ENCODE measurements at places on chromosomes 4 and X.
A peak's percentile ranks its signal among the peaks of the same experiment; 100 is the strongest.

- DNase-seq, result no peak
These were observed 470.2 kb downstream of the IQCM start for GRCh38 chr4:149345424-149345823.

DNA sequence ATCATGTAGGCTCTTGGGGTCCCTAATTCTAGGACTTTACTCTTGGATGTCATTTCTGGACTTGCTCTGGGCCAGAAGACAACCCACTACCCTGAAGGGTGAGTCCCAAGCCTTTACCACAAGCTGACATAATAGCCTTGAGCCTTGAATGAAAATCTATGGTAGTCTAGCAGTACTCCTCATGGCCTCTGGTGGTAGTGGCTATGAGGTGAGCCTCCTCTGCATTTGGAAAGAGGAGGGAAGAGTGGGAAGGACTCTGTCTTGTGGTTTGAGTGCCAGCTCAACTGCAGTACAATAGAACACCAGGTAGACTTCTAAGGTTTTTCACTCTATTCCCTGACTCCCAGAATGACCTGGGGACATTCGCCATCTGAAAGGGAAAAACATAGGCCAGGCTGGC is 96.5 kb downstream of the DCAF12L1 start:
- DNase-seq, result no peak

- DNase-seq, result no peak
These were observed 29.7 kb downstream of the EREG start for GRCh38 chr4:74394476-74395136.

GRCh38 chrX:40558590-40558989 is 22.2 kb upstream of the ATP6AP2 start:
- no peak for DNase-seq

DNA sequence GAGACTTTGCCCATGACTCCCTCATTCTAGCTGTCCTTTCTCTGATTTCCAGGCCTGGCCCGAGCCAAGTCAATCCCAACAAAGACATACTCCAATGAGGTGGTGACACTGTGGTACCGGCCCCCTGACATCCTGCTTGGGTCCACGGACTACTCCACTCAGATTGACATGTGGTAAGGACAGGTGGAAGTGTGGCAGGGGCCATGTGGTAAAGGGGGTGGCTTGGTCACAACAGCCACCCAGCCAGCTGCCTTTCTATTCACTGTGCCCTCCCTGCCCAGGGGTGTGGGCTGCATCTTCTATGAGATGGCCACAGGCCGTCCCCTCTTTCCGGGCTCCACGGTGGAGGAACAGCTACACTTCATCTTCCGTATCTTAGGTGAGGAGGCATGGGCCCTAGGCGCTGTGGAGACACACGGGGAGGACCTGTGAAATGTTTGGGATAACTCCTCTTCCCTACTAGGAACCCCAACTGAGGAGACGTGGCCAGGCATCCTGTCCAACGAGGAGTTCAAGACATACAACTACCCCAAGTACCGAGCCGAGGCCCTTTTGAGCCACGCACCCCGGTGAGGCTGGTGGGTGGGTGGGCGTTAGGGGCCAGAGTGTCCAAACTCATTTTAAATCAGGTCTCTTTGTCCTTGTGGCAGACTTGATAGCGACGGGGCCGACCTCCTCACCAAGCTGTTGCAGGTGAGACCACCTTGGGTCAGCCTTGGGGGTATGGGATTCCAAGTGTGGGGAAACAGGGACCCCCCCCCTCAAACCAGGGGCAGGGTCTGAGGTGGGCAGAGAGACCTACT is 6.1 kb upstream of the USP11 start:
- DNase-seq, result no peak

DNA sequence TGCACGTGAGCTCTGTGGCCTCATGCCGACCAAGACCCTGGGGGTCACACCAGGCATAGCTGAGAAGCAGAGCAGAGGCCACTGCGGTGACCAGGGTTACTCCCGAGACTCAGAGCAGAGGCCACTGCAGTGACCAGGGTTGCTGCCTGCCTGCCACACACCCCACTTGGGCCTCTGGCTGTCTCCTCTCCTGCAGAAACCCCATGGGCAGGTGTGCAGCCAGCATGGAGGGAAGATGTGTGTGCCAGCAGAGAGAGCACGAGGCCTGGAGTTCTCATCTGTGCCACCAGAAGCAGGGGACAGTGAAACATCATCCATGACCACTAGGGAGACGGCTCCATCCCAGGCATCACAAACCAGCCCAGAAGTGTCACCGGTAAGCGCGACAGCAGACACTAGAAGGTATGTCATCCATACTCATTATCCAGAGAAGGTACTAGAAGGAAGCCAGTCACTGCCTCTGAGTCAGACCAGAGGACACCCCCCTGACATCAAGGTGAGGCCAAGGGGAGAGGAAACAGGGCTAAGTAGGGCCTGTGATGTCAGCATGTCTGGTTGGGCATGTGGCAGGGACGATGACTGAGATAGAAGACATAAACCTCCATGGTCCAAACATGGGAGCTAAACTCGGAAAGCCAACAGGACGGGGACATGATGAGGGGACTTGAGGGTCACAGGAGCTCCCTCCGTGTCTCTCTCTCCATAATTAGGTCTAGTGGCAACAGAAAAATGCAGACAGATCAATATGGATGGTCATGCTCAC is 24.2 kb upstream of the SPON2 start:
- DNase-seq, result no peak

DNA sequence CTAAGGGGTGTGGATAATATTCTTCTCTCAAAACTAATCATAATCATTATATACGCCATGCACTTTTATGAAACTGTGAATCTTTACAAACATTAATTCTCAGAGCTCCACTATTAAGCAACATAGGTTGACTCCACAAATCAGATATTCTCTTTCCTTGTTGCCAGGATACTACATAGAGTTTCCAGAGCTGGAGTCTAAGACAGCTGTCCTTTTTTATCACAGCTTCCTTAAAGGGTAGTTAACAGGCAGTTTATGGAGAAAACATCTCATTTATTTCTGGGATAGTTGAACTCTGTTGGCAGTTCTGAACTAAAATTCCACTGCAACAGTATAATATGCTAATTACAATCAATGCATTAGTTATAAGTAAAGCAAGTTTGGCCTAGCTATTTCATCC is 152.1 kb upstream of the PPP1R2C start:
- DNase-seq, result no peak

DNA sequence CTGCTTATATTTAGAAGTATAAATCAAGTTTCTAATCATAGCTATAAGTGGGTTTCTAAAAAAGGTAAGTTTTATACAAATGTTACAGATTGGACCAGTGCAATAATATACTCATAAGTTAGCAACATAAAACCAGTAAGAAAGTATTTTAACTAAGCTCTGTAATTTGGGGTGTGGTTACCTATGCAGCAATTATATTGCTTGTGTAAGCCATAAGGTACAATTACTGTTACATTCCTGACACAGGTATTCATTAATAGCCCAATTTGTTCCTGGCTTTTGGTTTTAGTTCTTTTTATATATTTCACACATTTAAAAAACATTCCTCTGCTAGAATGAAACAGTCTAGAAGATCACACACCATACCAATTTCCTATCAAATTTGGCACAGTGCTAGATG is 115.1 kb downstream of the FRYL start:
- no peak for DNase-seq

- no peak for DNase-seq
These were observed 768.0 kb downstream of the STIM2 start for GRCh38 chr4:27628609-27629008.

GRCh38 chr4:122423246-122423645 is 33.3 kb downstream of the IL2 start:
- DNase-seq, result no peak

- no peak for DNase-seq
These were observed 312.0 kb downstream of the PDGFC start for GRCh38 chr4:156659570-156659969.

GRCh38 chrX:68930542-68931317 is 101.9 kb downstream of the EFNB1 start:
- no peak for DNase-seq

- DNase-seq, result no peak
These were observed 8.1 kb upstream of the DTHD1 start for GRCh38 chr4:36273276-36273675.

- no peak for DNase-seq
These were observed 630 bp downstream of the SMARCA5 start for GRCh38 chr4:143514169-143514495.

DNA sequence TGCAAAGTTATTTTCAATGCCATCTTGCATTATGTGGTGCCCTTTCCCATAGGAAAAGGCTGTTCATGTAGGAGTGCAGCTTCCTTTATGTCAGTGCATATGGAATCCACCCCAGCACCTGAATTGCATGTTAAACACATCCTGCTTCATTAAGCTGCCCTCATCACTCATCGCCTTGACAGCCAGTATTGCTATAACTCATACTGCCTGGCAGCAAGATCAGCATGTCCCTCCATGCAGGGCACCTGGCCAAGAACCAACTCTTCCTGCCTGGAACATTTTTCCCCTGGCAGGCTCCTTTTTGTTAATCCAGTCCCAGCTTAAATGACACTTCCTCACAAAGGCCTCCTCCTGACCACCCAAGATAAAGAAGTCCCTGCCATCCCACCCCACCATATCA is 23.5 kb upstream of the CA5B start:
- DNase-seq, result no peak

DNA sequence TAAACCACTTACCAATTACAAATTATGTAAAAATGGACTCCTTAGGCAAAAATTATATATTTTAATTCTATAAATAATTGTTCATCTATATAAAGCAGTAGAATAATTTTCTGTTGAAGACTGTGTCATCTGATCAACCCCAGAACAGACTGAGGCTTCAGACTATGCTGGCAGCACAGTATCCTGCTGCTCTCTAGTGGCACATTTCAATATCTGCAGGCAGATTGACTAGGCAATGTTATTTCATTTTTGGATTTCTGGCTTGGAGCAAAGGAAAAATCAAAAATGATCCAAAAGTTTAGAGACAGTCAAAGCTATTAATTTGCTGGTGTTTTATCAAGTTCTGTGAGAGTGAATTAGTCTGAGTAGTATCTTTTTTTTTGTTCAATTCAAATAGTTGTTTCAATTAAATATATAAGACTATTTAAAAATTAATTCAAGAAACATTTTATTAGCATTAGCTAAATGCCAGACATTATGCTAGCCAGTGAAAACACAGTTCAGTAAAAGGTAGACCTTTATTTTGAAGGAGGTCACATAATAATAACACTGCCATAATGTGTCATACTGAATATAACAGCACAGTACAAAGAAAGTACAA is 21.3 kb upstream of the SULT1E1 start:
- DNase-seq, result peak; percentile 1

DNA sequence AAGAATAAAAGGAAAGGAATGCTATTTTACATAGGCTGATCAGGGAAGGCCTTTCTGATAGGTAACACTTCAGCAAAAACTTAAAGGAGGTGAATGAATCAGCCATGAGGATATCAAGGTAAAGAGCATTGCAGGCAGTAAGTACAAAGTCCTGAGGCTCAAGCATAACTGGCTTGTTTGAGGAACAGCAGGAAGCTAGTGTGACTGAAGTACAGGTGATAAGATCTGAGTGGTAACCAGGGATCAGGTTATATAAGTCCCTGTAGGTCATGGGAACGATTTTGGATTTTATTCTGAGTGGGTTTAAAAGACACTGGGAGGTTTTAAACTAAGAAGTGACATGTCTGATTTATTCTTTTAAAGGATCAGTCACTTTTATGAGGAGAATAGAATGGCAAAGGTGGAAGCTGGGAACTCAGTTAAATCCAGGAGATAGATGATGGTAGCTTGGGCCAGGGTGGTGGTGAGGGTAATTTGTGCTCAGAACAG is 47.1 kb upstream of the THOC2 start:
- DNase-seq, result no peak

DNA sequence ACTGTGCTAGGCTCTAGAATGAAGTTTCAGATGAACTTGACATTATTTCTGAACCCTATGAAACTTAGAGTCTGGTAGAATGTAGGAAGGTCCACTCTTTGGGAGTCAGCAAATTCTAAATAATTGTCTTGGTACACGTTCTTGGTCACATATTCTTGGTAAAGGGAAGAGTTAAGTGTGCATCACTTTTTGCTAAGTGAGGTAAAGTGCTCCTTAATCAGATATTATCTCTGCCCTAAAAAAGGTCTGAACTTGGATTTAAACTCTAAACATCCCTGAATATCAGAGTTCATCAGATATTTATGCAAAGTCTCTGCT is 7.2 kb downstream of the OCIAD2 start:
- no peak for DNase-seq

DNA sequence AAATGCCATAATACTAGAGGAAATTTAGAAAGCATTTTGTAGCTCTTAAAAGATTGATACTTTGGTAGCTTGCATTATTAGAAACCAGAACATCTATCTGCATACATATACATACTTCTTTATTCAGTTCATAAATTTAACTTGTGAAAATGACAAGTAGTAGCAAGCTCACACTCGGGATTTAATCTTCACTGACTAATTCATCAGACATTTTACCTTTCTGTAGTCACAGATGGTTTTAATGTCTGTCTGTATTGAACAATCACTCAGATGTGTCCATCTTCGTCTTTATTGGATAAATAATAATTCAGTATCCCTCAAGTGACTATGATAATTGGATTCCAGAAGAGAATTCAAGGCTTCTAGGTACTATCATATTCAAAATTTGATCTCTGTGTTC is 232.3 kb downstream of the TENM3 start:
- no peak for DNase-seq

DNA sequence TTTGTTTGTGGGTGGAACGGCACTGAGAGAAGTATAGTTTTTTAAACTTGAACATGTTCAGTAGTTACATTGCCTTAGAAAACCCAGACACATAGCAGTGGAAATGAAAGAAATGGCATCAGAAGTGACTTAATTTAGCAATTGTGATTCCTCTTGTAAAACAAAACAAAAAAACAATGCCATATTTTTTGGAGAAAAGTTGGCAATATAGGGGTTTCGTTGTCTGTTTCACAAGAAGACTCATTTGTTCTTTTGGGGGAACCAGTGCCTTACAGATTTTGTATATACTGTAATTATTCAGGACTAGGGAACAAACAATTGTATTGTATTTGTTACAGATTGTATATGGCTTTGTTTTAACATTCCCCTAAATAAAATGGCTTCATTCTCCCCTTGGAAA is 390.7 kb downstream of the UNC5C start:
- DNase-seq, result no peak

DNA sequence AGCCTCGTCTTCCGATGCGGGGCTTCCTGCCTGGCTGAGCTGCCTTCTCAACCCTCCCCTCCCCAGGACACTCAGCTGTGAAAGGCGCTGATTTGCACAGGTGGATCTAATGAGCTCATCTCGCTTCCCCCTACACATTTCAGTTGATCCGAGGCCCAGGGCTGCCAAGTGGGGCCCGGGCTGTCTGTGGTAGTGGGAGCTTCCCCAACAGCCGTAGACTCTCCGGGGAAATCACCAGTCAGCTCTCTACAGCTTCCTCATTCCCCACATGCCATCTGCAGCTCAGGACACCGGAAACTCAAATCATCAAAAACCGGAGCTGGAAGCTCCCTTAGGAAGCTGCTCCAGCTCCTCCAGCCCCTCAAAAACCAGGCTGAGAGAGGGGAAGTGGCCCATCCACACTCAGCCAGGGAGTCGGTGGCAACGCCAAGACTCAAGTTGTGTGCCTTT is 56.2 kb downstream of the SMIM20 start:
- no peak for DNase-seq

GRCh38 chrX:24190500-24191156 is 41.1 kb downstream of the ZFX start:
- DNase-seq, result no peak

Measured in stimulated activated CD4-positive, alpha-beta T cell treated with anti-CD3 and anti-CD28 coated beads, Interleukin-4, amount 100 ng/mL, for 4 hours (primary cell).